ACHN (cell line): ENCODE measurements at places on chromosomes 1 and 21.

DNA sequence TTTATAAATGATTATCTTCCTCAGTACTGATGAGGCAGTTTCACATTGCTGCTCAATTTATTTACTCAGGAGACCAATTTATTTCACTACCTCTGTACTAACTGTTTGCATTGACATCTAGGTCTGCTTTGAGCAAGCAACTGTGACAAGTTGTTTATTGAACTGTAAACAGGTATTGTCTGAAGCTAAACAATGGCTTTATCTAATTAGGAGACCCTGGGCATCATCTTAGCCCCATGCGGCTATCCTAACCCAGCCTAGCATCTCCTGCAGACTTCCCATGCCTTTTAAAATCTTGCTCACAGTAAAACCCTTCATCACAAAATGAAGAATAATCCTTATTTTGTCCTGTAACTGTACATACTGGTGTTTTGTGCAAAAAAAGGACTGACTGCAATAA is 348.2 kb downstream of the RWDD3 start:
- no peak for DNase-seq

GRCh38 chr1:211169353-211169752 is 35.4 kb upstream of the KCNH1 start:
- no peak for DNase-seq

DNA sequence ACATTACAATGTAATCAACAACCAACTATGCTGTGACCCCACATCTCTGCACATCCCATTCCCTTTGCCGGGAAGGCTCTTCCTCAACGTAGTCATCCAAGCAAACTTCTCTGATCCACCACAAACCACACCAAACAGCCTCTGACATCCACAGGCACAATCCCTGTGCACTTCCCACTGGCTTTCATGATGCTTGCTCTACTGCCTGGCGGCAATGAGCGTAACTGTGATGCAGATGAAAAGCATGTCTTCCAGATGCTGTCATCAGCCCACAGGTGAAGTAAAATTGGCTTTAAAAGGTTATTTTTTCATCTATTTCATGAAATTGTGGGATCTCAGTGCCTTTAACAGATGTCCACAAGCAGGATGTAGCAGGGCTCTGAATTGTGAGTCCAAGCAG is 635.2 kb downstream of the SMYD3 start:
- no peak for DNase-seq

GRCh38 chr1:209886219-209886536 is 51.8 kb upstream of the SYT14 start:
- peak; percentile 54 for DNase-seq

DNA sequence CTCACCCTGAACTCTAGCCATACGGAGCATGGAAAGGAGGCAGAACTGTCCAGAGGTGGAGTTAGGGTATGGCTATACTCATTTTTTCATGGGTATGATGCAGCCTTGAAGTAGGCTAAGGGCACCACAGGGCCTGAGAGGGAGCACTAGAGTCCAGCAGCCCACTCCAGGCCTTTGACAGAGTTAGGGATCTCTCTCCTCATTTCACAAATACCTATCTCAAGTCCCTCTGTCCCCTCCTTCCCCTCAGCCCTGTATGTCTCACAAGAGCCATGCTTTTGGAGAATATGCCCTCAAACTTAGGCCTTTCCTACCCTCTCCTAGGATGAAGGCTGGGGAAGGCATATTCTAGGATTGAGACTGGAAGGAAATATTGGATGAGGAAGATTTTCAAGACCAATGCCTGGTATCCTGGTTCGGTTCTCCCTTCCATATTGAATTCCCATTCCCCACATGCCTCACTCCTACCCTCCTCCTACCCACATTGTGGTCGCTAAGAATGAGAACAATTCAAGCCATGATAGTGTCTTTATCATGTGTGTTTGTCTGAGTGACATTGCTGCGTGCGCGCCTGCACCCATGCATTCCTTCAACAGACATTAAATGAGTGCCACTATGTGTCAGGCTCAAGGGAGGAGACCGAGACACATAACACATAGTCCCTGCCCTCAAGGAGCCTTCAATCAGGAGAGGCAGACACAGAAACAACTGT is 2.6 kb upstream of the NECTIN4 start:
- no peak for DNase-seq

- no peak for DNase-seq
These were observed 27.7 kb upstream of the VWA5B1 start for GRCh38 chr1:20262810-20263534.

DNA sequence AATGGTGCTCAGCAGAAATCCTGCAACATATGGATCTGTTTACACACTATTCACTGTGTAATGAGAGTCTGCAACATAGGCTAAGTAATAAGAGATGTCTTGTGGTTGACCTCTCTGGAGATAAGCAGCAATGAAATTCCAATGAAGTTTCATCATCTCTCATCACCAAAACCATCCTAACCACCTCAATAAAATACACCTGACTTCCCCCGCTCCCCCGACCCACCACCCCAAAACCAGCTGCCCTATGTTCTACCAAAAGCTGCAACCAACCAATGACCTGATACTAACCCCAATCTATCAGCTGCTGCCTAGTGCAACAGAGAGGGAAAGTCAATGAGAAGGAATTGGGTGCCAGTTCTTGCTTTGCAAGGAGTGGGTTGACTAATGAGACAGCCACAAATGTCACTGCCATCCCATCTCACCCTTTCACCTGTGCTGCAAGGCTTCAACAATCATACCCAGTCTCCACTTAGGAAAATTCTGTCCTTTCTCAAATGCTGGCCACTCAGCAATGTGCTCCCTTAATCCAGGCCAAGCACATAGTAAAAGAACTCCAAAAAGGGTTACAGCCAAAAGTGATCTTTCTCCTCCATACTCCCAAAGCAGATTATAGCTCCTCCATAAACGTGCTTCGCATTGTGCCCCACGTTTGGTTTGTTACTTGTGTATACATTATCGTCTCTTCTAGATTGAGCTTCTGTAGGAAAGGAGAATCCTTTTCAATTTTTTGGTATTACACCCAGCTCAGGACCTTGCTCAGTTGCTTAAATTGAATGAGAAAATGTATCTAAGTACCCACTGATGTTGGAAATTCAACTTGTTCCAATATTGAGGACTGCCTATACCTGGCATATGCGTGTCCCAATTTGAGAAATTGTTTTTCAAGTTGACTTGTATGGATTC is 29.0 kb downstream of the MRPL39 start:
- DNase-seq, result no peak

DNA sequence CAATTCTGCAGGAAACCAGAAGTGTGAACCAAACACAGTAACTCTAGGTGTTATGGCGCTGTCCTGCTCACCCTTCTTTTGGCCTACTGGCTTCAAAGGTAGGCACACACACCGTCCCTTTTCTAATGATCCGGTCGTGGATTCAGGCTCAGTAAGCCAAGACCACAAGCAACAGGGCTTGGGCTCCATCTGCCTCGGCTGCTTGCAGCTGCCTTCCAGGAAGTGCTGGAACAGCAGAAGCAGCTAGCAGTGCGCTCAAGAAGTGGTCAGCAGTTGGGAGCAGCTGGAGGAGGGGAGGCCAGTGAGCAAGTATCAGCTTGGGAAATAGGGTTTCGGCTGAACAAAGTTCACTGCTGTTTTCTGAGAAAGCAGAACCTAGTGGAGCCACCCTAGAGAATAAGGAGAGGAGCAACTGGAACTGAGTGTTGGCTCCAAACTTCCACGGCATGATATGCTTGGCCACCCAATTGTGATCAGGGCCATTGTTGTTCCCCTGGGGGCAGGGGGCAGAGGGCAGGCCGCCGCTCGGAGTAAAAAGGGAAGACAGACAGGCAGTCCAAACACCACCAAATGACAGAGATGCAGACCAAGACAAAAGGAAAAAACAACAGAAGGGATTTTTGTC is 173.4 kb downstream of the TOMM20 start:
- no peak for DNase-seq
